ENCODE measurements at places on chromosomes 4 and X.

DNA sequence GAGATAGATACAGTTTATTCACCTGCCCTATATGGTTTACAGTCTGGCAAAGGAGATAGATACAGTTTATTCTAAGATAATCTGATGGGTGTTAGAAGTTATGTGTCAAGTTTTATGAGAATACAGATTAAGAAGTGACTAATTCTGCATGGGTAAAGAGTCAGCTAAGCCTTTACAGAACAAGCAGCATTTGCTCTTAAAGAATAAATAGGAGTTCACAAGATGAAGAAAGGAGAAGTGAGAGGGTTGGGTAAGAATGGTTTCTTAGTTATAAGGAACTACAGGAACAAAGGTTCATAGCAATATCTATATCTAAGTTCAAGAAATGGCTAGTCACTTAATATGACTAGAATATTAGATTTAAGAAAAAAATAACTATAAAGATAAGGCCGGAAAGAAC, 47.6 kb downstream of the THOC2 start:
- no peak for DNase-seq

DNA sequence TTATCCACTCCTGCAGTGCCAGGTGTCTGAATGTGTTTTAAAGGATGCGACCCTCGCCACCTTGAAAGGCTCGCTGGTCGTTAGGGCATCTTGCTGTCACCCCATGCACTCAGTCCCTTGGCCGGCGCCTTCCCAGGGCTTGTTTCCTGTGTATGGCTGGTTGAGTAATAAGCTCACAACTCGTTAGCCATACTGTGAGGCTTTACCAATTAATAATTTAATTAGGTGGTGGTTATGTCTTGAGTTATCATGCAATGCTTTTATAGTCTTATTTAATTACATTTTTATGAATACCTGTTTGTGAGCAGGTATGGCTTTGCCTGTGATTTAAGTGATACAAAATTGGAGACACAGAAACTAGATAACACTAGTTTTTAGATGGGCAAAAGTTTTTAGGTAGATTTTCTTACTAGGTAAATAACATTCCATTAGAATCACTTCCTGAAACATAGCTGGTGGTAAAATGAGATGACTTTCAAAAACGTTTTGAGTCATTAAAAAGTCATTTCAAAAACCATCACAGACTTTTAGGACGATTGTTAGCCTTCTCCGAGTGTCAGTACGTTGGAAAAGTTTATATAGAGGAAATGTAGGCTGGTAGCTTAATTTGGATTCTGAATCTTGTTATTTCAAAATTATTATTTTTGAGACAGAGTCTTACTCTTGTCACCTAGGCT, 18.2 kb downstream of the PTTG2 start:
- no peak for DNase-seq

- DNase-seq = no peak
Observed at GRCh38 chrX:67614423-67614822, 70.6 kb downstream of the AR start.

GRCh38 chr4:10684631-10685030, at the start of gene CLNK:
CLNK (minus strand) TSS chr4:10684768; CDS start chr4:10667869, 16,899 bp downstream.
- no peak for DNase-seq

DNA sequence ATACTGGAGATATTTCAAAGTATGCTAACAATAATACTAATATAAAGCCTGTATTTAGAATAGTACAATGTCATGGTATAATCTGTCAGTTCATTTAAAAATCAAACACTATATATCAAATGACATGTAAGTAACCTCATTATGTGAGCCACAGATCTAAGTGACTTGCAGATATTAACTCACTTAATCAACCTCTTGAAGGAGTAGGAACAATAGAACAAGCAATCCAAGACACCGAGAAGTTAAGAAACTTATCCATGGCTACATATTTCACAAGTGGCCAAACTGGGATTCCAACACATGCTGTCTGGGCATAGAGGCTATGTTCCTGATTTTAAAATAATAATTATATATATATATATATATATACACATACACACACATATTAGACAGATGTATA, 554.0 kb downstream of the ARAP2 start:
- DNase-seq = no peak

GRCh38 chr4:76233529-76233928, 18.0 kb upstream of the FAM47E start:
- DNase-seq = no peak

DNA sequence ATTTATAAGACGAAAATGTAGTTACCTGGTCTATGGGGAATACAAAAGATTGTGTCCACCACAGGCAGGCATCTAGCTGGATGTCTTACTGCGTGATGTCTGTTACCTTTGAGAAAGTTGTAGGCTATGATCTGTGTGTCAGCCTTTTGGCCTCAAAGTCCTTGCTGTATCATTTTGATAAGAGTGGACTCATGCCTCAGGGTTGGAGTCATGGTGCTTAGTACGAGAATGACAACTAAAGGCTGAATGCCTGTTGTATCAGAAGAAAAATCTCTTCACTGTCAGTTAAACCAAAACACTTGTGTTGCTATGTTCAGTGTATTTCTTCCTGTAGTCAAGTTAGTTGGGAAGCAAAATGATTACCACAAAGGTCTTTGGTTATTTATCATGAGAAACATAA, 226.2 kb downstream of the ARHGAP10 start:
- no peak for DNase-seq

DNA sequence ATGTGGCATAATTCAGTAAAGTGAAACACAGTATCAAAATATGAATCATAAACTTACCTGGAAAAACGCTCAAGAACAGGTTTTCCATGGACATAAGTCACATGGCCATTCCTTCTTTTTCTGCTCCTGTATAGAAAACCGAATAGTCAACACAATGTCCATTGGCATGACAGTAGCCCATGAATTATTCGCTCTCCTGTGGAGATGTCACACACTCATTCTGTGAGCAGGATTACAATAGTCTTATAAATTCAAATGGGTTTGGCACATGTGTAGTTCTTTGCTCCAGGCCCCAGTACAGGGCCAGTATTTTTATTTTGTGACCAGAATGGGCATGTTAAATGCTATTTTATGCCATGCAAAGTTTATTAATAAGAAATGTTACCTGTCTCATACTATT, 15.1 kb upstream of the CXCL13 start:
- DNase-seq = no peak

GRCh38 chrX:138775517-138775916, 64.0 kb upstream of the FGF13 start:
- no peak for DNase-seq

DNA sequence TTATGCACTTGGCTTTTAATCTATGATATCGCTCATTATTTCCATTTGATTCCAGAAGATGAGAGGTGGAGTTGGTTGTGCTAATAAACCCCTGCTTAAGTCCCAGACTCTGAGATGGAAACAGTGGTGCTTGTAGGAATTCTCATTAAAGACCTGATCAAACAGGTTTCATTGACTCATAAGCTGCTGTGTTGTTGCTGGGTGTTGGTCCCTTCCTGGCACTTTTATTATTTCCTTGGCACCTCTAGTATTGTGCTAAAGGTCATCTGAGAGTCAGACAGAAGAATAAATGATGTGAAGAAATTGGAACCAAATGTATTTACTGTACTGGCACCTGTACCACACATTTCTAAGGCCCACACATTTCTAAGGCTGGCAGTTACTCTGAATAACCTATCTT, 544.7 kb upstream of the NR3C2 start:
- no peak for DNase-seq

GRCh38 chr4:38723114-38723513, 59.1 kb downstream of the KLF3 start:
- no peak for DNase-seq

GRCh38 chrX:2176733-2177132, 324.0 kb downstream of the DHRSX start:
- peak; percentile 32 for DNase-seq

DNA sequence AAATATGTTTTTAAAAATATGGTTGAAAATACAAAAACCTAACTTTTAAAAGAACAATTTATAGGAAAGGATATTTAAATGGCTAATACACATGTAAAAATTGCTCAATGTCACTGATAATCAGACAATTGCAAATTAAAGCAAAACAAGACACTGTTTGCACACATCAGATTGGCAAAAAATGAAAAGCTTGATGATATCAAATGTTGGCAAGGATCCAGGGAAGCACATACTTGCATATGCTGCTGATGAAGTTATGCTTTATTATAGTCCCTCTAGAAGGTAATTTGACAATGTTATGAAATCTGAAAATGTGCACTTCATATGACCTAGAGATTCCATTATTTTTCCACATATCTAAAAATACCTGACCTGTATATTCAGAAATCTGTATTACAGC, 45.7 kb upstream of the EPGN start:
- no peak for DNase-seq

GRCh38 chr4:81523672-81524327, 52.1 kb upstream of the RASGEF1B start:
- no peak for DNase-seq

- no peak for DNase-seq
Observed at GRCh38 chr4:108053251-108053711, 63.6 kb downstream of the HADH start.

DNA sequence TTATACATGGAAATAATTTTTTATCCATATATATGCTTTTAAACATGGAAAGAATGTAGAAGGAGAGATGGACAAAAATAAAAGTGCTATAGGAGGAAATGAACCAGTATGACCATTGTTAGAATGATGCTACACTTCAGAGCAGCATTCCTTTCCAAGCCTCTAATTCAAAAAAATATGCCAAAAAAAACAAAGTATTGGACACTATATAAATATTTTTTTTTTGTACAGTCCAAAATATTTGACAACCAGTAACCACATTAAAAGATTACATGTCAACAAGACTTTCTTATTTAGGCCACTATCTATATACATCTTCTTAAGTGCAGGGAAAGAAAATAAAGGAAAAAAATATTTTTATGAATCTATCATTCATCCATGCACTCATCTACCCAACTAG, 198.6 kb downstream of the LRBA start:
- no peak for DNase-seq

- DNase-seq = no peak
Observed at GRCh38 chr4:2303686-2304320, 41.9 kb upstream of the MXD4 start.

GRCh38 chr4:24273136-24273535, 311.2 kb downstream of the DHX15 start:
- DNase-seq = no peak

- no peak for DNase-seq
Observed at GRCh38 chr4:12137575-12137974, 708.9 kb upstream of the HS3ST1 start.

GRCh38 chr4:144183165-144183564, 42.6 kb upstream of the GYPA start:
- no peak for DNase-seq

GRCh38 chrX:72479324-72480274, 93.0 kb downstream of the HDAC8 start:
- DNase-seq = no peak

DNA sequence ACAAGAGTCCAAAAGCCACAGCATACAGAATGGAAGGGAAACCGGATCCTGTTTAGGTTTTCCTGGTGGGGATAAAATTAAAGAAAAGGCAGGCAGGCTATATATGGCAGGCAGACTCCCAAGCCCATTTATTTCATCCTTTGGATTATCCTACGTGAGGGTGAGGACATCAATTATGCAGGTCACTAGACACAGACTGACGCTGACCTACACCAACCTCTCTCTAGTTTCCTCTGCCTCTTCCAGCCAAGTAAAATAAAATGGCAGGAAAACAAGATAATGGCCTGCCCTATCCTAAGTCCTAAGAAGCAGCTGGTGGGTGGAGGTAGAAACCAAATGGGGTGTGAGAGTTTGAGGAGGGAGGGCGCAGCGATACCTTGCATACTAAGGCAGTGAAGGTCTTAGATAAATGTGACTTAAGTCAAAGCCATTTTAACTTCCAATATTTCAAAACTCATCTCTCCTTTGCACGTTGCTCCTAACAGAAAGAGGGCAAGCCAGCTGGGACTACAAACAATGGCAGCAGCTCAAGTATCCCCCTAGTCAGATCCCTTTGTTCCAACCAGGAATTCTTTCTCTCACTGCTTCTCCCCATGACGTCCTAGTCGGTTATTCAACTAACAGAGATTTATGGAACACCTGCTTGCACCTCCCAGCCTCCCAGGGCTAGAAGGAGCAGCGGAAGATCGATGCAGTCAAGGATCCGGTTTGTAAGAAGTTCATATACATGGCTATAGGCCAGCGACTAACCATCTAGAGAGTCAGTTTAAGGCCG, 72.8 kb downstream of the IRF2 start:
- DNase-seq = peak; percentile 33
